ENCODE measurements at places on chromosomes 1 and 21.

- no peak for DNase-seq
Observed at GRCh38 chr1:217138799-217139466, 415.7 kb upstream of the ESRRG start.

DNA sequence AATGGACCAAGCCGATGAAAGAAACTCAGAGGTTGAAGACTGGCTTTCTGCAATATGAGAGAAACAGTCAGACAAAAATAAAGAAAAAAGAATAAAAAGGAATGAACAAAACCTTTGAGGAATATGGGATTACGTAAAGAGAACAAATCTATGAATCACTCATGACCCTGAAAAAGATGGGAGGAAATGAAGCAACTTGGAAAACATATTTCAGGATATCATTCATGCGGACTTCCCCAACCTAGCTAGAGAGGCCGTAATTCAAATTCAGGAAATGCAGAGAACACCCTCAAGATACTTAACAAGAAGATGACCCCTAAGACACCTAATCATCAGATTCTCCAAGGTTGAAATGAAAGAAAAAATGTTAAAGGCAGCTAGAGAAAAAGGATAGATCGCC is 705.3 kb upstream of the CHRM3 start:
- no peak for DNase-seq

- DNase-seq = no peak
Observed at GRCh38 chr1:178819123-178819522, 51.8 kb downstream of the ANGPTL1 start.

GRCh38 chr1:171221665-171222591 is 26.4 kb upstream of the FMO1 start:
- no peak for DNase-seq

- DNase-seq = no peak
Observed at GRCh38 chr1:197099444-197099843, 32.4 kb upstream of the F13B start.

GRCh38 chr1:97986041-97987005 is 65.5 kb upstream of the DPYD start:
- no peak for DNase-seq

- DNase-seq = peak; percentile 67
Observed at GRCh38 chr1:105485207-105485606, 1571.3 kb upstream of the PRMT6 start.

- DNase-seq = no peak
Observed at GRCh38 chr1:23619299-23620188, 60.2 kb upstream of the ID3 start.

DNA sequence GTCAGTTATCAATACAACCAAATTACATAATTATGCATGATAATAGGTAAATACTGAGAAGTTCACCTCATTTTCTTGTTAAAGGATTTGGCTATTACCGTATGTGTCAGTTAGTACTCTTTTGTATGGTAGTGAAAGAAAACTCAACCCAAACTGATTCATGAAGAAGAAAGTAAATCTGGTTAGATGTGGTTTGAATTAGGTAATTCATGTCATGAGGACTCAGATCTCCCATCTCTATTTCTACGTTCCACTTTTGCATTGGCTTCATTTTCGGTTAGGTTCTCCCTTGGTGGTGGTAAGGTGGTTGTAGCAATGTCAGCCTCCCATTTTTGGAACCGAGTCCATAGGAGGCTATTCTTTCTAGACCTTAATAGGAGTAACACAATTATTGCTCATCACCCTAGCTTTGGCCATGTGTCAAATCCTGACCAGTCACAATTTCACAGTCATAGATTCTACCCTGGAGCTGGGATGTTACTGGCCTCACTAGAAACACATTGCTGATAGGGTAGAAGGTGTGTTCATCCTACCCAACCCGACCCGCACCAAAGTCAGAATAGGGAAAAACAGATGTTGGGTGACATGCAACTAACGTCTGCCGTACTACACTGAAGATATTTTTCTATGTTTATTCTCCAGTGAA is 97.6 kb downstream of the OSBPL9 start:
- no peak for DNase-seq

DNA sequence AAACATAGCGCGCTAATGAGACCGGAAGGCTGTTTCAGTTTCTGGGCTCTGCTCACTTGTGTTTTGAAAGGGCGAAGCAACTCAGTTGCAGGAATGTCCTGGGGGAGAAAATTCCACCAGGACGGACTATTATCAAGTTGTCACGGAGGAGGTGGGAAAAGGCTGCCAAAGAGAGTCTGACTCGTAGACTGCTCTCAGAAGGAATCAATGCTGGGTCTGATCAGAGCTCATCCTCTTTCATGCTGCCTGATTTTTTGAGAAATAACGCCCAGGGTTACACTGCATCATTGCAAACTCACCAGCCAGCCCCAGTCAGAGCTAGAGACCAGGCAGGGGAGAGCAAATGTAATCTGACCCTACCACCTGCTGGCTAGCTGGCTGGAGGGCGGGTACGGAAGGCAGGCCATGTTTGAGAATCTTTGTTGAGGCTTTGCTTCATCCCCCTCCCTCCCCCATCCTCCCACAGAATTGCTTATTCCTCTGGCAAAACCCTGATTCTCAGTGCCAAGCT is 36.4 kb upstream of the BCL9 start:
- DNase-seq = no peak

DNA sequence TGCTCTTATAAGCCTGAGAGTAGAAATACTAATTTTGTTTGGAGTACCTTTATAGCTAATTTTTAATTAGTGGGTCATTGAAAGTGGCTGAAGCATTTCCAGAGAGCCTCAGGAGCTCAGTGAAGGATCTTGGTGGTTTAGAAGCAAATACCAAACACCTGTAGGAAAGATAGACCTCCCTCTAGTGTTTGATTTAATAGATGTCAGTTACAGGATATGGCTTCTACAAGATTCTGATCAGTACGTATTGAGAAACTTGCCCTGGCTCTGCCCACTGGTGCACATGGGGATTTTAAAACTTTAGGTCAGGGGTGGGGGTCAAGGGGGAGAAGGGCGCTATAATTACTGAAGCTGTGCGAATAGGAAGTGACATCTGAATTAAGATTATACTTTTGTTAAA is 122.2 kb downstream of the POU2F1 start:
- no peak for DNase-seq

GRCh38 chr1:25643929-25644328 is 27.3 kb downstream of the MAN1C1 start:
- no peak for DNase-seq

- DNase-seq = no peak
Observed at GRCh38 chr1:112636597-112637253, 17.1 kb downstream of the CAPZA1 start.

DNA sequence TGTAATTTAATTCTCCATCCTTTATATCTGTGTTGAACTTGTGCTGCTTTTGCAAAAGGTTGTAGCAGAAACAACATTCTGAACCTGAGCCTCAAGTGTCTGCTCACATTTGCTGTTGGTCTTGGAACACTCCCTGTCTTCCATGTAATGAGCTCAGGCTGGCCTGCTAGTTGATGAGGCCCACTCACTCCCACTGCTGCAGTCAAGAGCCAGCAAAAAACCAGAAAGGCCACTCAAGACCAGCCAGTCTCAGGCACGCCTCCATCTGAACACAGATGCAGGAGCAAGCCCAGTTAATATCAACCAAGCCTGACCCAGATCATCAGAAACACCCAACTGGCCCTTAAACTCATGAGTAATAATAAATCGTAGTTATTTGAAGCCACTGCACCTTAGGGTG is 342.2 kb upstream of the NFIA start:
- DNase-seq = no peak

DNA sequence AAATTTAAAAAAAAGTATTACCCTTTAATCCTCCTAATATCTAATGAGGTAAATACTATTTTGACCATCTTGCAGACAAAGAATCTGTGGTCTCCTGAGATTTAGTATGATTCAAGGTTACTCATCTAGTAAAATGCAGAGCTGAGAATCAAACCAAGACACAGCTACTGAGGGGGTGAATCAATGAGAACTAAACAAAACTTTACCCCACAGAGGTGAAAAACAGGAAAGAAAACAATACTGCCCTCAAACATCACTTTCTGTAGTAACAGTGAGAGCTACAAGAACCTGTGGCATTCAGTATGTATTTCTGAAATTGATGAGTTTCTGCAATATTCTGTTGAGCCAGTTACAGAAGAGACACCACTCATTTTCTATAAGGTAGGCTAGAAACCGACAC is 85.1 kb downstream of the JAK1 start:
- DNase-seq = no peak

- DNase-seq = no peak
Observed at GRCh38 chr21:43835861-43836260, 29.2 kb upstream of the AGPAT3 start.

All from amniotic stem cell (primary cell).